Left renal cortex interstitium (tissue), 4 donors: ENCODE measurements at places on chromosomes 13 and 19. TPM values are rescaled to one million over a fixed set of nuclear protein-coding genes. Genes with fewer than 3 reads are reported as not detected.

MBD3L3 gene
- not detected for polyA plus RNA-seq

MEF2B gene
- 1.2 TPM for polyA plus RNA-seq

CLEC11A gene
- polyA plus RNA-seq: 45.4 TPM

NLRP8 gene
- polyA plus RNA-seq: not detected

C19orf81 gene
- 4.3 TPM for polyA plus RNA-seq

CNMD gene
- 1.3 TPM for polyA plus RNA-seq

MAP3K10 gene
- 19.3 TPM for polyA plus RNA-seq

IQCN gene
- 4.2 TPM for polyA plus RNA-seq

POLD1 gene
- polyA plus RNA-seq: 29.8 TPM

MYCBP2 gene
- 64.2 TPM for polyA plus RNA-seq

ZNF726 gene
- polyA plus RNA-seq: 18.5 TPM

RXFP2 gene
- polyA plus RNA-seq: 0.81 TPM
